ENCODE measurements at places on chromosomes 16 and 17.

GRCh38 chr16:11681976-11682654 lies 13.9 kb downstream of the SNN start:
- DNase-seq, result no peak

GRCh38 chr16:11181899-11182279 lies 74.1 kb downstream of the SOCS1 start:
- no peak for DNase-seq

GRCh38 chr17:20304961-20305360 lies 162.4 kb downstream of the LGALS9B start:
- no peak for DNase-seq

DNA sequence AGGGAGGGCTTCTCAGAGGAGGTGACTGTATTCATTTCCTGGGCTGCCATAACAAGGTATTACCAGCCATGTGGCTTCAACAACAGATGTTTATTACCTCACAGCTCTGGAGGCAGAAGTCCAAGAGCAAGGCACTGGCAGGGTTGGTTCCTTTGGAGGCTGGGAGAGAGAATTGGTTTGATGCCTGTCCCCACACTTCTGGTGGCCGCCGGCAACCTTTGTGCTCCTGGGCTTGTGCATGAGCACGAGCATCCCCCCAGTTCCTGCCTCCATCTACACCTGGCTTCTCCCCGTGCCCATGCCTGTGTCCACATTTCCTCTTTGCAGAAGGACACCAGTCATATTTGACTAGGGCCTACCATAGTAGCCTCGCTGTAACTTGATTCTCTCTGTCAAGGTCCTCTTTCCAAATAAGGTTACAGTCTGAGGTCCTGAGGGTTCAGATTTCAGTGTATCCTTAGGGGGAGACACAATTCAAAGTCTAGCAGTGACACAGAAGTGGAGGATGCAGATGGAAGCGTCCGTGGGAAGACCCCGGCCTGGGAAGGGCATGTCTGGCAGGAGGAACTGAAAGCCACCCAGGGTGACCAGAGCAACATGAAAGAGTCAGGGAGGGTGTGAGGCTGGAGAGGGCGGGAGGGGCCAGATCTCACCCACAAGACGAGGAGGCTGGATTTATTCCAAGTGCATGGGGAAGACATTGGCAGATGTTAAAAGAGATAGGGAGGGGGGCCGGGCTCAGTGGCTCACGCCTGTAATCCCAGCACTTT lies 188.2 kb upstream of the HSBP1 start:
- DNase-seq, result no peak

GRCh38 chr16:49621241-49622083 lies 234.4 kb downstream of the ZNF423 start:
- DNase-seq, result no peak

DNA sequence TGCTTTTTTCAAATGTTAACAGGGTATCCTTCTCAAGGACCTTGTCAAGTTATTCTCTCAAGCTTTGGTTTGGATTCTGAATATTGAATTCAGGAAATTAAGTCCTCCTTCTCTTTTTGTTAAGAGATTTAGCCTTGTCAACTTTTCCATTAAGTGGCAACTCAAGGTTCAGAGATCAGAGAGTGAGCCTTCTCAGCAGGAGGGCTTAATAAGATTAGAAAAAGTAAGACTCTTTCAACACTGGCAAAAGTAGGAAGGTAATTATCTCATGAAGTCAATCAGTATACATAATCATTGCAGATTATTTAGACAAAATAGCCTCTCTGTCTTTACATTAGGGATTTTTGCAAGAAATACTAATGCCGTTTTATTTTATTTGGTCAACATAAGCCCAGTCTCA lies 330.7 kb downstream of the KIF2B start:
- DNase-seq, result no peak

GRCh38 chr17:73042809-73043685 lies 49.4 kb downstream of the SLC39A11 start:
- no peak for DNase-seq

DNA sequence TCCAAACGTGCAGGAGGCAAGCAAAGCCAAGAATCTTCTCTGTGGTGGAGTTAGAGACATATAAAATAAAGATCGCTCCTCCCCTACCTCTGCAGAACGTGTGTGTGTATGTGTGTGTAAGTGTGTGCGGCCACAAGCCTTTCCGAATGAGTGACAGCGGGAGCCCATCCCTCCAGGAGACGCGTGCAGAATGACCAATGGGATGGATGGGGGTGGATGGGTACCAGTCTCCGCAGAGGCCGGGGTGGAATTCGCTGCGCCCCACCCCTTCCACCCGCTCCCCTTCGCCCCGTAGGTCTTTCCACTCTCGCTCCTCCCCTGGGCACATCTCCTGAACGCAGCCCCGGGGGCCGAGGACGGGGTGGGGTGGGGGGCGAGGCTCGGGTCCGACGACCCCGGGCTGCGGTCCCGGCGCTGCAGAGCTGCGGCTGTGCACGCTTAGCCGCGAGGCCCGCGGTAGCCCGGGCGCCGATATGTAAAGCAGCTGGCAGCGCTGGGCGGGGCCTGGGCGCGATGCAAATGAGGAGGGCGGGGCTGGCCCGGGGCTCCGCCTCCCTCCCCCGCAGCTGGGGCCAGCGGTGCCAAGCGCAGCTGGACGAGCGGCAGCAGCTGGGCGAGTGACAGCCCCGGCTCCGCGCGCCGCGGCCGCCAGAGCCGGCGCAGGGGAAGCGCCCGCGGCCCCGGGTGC lies at the start of gene PRKCB:
Gene PRKCB, plus strand, starts transcription at position 594 of the 688 bp plus-strand sequence.
- DNase-seq, result peak; percentile 90

GRCh38 chr16:30606004-30606403 lies 4.2 kb downstream of the ZNF689 start:
- DNase-seq, result no peak

GRCh38 chr16:59042301-59042700 lies 308.2 kb upstream of the GOT2 start:
- no peak for DNase-seq

- DNase-seq, result no peak
Observed at GRCh38 chr17:82910041-82910481, 70.2 kb upstream of the ZNF750 start.

DNA sequence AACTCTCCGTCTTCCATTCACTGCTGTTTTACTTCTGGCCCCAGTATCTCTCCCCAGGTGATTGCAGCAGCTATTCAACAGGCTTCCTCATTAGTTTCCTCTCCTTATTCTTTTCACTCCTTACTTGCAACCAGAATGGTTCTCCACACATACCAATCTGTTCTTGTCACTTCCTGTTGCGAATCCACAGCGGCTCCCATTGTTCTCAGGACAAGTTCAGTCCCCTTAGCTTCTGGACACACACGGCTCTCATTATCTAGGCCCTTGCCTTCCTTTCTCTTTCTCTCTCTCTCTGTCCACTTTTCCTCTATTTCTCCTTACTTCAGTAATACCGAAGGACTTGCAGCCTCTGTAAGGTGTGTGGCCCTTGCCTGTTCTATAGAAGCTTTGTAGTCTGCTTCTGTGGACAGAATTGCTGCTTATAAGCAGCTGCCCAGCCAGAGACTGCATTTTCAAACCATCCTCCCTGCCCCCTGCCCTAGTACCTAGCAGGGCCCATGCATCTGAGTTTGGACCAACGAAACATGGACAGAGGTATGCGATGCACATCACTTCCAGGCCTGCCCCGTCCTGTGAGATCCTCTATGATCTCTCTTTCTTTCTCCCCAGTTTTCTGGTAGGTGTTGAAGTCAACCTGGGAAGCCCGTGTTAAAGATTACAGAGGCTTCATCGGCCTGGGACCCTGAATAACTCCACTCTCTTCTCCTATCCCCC lies 45.7 kb downstream of the VAT1L start:
- DNase-seq, result no peak

- DNase-seq, result no peak
Observed at GRCh38 chr16:89431158-89431584, 59.2 kb downstream of the ANKRD11 start.

GRCh38 chr17:33390479-33391176 lies 97.5 kb upstream of the ASIC2 start:
- DNase-seq, result no peak

DNA sequence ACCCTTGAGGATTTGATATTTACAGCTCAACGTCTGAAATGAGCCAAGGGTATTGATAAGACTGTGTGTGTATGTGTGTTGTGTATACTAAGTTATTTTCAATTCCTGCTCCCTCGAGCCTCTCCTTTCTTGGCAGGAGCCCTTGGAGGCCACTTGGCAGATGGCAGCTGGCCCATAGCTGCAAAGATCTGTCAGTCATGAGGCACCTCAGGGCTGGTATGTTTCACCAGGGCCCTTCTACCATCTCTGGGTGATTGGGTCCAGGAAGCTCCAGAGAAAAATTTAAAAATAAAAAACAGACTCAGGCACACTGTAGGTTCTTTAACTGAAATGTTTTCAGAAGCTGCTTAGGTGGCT lies 355.7 kb downstream of the HAPSTR1 start:
- DNase-seq, result no peak

DNA sequence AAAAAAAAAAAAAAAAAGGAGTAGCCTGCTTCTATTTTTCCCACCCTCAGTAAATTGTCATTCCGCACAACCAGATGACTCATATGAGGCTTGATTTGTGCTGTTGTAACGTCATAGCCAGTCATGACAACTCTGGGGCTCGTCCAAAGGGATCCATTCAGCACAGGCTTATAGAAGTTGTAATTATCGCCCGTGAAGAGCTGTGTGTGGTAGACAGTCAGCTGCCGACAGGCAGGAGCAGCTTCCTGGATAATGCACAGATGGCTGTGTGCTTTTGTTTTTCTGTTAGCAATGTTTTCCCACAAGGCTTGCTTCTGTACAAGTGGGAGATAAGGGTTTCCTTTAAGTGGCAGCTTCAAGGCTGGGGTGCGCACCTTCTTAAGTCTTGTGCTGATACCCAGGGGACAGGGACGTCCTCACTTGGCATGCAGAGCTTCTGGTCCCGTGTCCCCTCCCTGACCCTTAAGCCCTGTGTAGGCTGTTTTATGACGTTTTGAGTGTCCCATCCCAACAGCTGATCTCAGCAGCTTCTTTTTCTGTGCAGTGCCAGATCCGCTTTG lies 26.0 kb downstream of the SNX29 start:
- no peak for DNase-seq

- DNase-seq, result no peak
Observed at GRCh38 chr17:59751955-59752413, 44.5 kb downstream of the VMP1 start.

- no peak for DNase-seq
Observed at GRCh38 chr16:86826941-86827340, 248.6 kb downstream of the FOXL1 start.

GRCh38 chr16:57998992-57999365 lies 1.5 kb downstream of the ZNF319 start:
- no peak for DNase-seq

GRCh38 chr17:60579090-60579489 lies 20.9 kb upstream of the PPM1D start:
- no peak for DNase-seq

GRCh38 chr17:63917646-63918045 lies 993 bp downstream of the GH1 start:
- no peak for DNase-seq

- no peak for DNase-seq
Observed at GRCh38 chr16:20260215-20261009, 66.9 kb downstream of the GP2 start.

DNA sequence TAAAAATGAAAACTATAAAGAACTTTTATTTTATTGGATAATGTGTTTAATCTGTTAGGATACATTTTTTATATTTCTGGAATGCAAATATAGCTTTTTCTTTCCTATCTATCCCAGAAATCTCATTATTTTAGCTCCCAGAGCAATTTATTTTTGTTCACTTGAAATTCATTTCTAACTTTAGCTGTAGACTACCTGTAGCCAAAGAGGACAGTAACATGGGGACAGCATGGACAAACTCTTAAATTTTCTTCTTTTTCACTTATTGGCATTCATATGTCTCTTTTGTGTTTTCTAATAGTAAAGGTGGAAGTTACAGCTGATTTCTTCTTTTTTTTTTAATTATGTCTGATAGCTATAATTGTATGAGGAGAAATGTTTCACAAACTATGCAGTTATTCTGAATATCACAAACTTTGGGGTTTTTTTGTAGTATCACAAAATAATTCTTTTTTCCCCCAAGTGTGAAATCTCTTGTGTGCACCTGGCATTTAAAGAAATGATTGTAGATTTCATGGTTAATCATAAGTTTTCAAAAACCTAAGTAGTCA lies 55.4 kb downstream of the VMP1 start:
- no peak for DNase-seq

DNA sequence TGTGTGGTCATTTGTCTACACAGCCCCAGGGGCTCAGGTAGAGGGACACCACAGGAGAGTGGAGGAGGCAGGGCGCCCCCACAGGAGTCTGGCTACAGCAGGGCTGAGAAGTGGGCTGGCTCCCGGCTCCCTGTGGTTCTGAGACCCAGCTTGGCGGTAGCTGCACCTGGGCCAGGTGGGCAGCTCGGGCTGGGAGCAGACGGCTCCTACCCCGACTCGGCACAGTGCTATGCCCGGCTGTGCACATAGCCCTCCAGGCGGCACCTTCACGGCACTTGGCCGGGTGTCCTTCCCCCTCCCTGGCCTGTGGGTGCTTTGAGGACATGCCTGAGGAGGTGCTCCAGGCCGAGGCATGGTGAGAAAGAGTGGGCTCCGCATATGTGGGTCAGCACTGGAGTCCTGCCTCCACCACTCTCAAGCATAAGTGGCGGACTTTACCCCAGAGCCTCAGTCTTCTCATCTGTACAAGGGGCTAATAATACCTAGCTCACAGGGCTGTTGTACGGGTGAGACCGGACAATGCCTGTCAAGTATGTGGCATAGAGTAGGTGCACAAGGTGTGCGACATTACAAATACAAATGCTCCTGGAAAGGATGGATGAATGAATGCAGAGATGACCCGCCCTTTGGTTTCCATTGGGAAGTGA lies 50.1 kb upstream of the JPH3 start:
- DNase-seq, result no peak

- DNase-seq, result no peak
Observed at GRCh38 chr17:75681289-75681688, 14.2 kb downstream of the SAP30BP start.

DNA sequence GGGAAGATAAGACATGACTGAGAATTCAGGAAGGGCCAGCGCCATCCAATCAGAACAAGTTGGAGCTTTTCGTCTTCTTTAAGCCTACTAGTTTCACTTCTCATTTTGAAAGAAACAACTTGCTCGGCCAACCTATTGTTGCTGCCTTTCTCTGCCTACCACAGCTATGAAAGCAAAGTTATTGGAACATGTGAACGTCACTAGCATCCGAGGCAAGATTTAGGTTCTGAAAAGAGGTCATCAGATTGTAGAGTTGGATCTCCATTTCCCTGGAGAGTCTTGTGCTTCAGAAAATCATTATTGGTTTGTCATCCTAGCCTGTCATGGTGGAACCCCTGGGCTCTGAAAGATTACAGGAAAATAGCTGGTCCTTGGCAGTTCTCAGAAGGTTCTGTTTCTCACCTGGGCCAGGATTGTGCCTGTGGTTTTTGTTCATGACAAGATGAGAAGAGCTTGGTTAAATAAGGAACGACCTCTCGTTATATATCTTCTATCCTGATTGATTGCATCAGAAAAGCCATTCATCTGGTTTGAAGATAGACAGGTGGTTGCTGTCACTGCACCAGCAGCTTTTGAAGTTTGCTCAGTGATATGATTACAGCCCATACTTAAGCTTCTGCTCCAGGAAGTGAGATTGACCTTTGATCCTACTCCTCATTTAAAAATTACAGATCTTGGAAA lies 25.3 kb downstream of the CDH13 start:
- DNase-seq, result no peak
